Right ventricle myocardium superior (tissue), 1 donor: ENCODE measurements at places on chromosomes 3 and 15.

GRCh38 chr3:168495270-168495669, 399.5 kb upstream of the GOLIM4 start:
- no peak for DNase-seq

DNA sequence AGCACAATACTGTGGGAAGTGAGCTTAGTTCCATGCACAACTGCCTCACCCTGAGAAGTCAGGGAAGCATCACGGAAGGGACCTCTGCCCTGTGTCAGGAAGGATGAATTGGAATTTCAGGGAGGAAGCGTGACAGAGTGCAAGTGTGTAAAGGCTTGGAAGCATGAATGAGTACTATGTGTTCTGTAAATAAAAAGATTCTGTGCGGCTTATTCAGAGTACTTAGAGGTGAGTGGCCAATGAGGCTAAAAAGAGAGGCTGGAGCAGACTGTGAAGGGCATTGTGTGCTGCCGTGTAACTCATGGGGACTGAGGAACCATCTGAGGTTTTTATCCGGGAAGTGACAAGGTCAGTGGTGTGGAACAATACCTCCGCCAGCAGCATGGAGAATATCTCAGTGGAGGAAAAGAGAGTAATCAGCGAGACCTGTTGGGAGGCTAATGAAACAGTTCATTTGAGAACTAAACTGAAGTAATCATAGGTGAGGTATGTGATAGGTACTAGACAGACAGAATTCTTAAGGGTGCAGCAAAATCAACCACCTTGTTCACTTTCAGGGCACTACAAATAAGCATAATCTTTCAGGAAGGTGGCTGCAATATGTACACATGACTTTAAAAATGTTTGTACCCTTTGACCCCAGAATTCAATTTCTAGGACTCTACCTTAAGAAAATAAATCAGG, 64.9 kb upstream of the SPRED1 start:
- no peak for DNase-seq

DNA sequence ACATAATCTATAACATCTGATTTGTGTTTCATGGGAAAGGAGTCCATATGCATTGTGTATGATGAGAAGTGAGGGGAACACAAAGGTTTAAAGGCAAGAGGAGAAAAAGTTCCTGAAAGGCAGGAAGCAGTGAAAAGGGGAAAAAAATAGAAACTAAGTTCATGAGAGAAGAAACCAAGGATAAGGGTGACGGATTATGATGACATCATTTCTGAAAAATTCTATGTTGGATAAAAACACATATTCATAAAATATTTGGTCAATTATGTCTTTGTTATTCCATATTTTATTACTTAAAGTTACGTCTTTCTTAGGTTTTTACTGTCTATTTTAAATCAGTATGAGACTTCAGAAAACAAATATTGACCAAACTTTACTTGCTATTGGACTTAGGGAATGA, 48.6 kb upstream of the CP start:
- DNase-seq: no peak

DNA sequence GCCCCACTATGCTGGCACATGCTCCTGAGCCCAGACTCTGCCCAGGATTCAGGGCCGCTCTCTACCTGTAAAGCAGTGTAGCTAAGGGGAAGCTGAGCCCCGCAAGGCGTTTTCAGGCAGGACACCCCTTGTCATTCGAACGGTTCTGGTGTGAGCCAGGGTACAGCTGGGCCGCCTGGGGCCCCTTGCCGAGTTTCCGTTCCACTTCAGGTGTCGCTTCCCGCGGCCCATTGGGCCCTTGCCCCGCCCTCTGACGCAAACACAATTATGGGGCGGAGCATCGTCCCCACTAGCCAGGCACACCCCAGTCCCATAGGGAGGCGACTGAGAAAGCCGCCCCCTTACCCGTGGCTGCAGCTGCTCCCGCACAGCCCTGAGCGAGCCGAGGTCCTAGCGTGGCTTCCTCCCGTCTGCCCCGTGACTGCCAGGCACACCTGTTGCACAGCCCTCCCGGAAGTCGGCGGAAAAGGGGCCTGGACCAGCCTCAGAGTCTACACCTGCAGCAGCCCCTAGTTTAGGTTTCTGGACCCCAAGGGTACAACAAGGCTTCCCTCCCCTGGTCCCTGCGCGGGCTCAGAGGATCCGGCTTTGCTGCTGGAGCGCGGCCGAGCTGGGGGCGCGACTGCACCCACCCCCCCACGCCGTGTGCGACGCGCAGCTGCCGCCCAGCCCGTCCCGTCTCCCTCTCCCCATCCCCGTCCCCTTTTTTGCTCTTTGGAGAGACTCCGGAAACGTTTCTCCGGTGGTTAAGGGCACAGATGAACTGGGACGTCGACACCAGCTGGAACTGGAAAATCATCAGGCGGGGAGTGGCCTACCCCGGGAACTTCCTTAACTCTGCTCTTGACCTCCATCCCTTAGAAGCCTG, at the start of gene PLSCR2:
PLSCR2 (minus strand) TSS at position 412 of the 868 bp plus-strand sequence. CDS start 9,657 bp downstream, outside the sequence.
- peak; percentile 71 for DNase-seq

- no peak for DNase-seq
Observed at GRCh38 chr3:49519296-49519695, 35.0 kb upstream of the BSN start.

DNA sequence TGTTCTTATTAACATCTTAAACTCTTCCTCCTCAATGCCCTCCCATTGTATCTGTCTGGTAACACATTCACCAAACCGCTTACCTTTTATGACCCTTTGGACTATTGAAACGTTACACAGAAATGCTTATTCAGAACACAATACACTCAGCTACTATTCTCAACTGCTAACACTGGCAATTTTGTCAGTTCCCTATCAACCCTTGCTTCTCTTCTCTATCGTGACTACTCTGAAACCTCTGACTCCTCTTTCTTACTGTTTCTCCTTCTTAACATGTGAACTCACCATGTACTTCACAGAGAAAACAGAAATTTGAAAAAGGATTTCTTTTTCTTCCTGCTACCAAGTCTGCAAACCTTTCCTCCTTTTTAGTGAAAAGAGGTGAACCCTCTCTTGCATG, 232.9 kb upstream of the GPR149 start:
- no peak for DNase-seq

GRCh38 chr3:36373666-36374065, 6.6 kb upstream of the STAC start:
- no peak for DNase-seq

DNA sequence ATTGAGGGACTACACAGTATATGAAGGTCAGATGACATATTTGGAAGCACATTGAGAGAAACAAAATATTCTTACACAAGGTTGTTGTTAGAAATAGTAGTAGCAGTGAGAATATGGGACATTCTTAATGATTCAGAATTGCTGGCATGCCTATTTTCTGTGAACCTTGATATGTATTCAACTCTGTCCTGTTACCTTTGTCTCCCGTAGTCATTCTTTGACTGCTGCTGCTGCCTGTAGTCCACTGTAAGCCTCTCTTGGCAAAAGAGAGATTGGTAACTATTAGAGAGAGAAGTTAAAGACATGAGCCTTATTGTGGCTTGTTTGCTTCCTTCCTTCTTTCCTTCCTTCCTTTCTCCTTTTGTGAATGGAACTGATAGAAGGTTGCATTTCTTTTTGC, 64.5 kb downstream of the TCF12 start:
- DNase-seq: no peak

GRCh38 chr15:91853948-91854638, 585 bp downstream of the SLCO3A1 start:
- peak; percentile 70 for DNase-seq

GRCh38 chr3:141798448-141798845, 35.2 kb downstream of the GRK7 start:
- DNase-seq: peak; percentile 63

DNA sequence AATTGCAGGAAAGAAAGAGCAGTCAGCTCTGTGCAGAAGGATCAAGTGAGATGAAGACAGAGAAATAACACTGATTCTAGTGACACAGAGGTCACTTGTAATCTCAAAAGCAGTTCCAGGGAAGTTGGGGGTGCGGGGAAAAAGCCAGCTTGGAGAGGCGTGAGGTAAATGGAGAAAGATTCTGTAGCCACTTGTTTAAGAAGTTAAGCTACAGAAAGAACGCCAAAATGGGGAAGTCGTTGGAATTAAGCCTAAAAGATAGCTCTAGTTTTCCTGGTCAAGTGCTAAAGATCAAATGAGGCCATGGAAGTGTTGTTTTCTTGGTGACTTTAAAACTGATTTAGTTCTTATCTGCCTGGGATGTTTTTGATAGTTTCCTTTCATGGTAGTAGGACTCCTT, 152.0 kb downstream of the GREM1 start:
- no peak for DNase-seq

- no peak for DNase-seq
Observed at GRCh38 chr15:63251701-63252100, 25.7 kb upstream of the APH1B start.

- no peak for DNase-seq
Observed at GRCh38 chr3:192684151-192684550, 43.2 kb downstream of the FGF12 start.

GRCh38 chr3:54443561-54444161, 321.3 kb downstream of the CACNA2D3 start:
- no peak for DNase-seq

DNA sequence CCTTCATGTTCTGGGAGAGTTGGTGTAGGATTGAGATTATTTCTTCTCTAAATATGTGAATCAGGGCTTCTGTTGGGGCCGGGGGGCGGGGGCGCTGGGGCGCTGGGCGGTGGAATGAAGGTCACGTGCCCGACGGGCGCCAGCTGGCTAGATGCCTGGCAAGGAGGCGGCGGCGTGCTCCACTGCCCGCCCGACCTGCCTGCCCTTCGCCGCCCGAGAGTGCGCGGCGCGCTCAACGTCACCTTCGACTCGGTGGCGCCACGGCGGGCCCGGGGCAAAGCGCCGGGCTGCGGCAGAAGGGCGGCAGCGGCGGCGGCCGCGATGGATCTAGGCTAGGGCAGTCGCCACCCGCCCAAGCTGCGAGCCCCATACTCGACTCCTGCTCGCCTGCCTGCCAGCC, 47.0 kb upstream of the LHFPL4 start:
- DNase-seq: peak; percentile 69

GRCh38 chr3:155326901-155327300, 33.4 kb upstream of the STRIT1 start:
- no peak for DNase-seq
